ENCODE measurements at places on chromosomes 6 and 20.
A peak's percentile ranks its signal among the peaks of the same experiment; 100 is the strongest.

DNA sequence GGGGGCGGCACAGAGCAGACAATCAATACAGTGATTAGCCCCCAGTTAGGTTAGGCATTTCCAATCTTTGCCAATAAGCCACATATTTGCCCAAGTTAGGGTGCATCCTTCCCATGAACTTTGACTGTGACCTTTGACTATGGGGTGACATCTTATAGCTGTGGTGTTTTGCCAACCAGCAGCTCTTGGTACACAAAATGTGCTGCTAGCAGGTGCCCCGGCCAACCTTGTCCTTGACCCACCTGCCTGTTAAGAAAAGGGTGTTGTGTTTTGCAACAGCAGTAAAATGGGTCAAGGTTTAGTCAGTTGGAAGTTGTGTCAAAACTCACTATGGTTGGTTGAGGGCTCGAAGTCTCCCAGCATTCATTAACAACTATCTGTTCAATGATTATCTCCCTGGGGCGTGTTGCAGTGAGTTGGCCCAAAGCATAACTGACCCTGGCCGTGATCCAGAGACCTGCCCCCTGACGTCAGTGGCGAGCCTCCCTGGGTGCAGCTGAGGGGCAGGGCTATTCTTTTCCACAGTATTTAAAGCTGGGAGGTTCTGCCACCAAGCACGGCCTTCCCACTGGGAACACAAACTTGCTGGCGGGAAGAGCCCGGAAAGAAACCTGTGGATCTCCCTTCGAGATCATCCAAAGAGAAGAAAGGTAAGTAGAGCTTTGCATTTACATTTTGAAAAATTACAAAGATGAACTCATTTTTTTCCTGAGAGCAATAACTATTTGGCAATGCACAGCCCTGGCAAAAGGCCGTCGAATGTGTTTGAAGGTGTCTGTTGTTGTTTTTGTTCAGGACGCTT is at the start of gene PCK1:
TSS of gene PCK1 (plus strand) at position 557 of the 802 bp plus-strand sequence. CDS start 302 bp downstream, outside the sequence.
- no peak for DNase-seq

DNA sequence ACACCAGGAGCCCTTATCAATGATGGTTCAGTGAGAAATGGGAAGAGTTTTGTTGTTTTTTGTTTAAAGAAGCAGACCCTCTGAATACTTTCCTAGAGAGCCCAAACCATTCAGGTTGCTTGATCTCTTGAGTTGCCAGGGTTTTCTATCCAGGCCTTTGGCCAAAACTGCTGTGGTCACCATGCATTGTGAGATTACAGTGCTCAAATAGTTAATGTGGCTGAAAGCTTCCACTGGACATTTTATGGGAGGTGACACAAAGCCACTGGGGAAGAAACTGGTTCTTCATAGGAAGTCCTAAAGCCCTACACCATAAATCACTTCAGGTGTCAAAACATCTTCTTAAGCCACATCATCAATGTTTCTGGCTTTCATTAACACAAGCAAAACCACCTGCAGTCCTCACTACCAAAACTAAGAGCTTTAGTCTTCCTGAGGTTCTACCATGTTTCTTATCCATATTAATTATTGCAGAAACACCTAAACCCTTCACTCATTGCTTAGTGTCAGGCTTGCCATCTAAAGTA is 101.6 kb downstream of the IBTK start:
- DNase-seq, result no peak

GRCh38 chr6:87210979-87211378 is 55.6 kb downstream of the ZNF292 start:
- DNase-seq, result peak; percentile 24

GRCh38 chr6:150915880-150916265 is 50.4 kb downstream of the MTHFD1L start:
- no peak for DNase-seq

GRCh38 chr6:33723371-33724085 is 12.0 kb upstream of the UQCC2 start:
- DNase-seq, result no peak

- no peak for DNase-seq
Measured at GRCh38 chr6:1407499-1407990, 18.2 kb downstream of the FOXF2 start.

GRCh38 chr20:4170621-4171537 is 155.5 kb upstream of the RNF24 start:
- no peak for DNase-seq

Measured in stimulated activated CD4-positive, alpha-beta T cell treated with anti-CD3 and anti-CD28 coated beads, Interleukin-4, amount 100 ng/mL, for 1 hour (primary cell).